Right lung (tissue), 10 donors: ENCODE measurements at places on chromosomes 2 and 18.

GRCh38 chr2:126994340-126994777 is 95.7 kb downstream of the TEX51 start:
- no peak for DNase-seq

GRCh38 chr2:48541666-48542389 is 11.9 kb downstream of the STON1 start:
- DNase-seq: no peak

GRCh38 chr2:378364-378763 is 90.5 kb upstream of the ALKAL2 start:
- DNase-seq: no peak

DNA sequence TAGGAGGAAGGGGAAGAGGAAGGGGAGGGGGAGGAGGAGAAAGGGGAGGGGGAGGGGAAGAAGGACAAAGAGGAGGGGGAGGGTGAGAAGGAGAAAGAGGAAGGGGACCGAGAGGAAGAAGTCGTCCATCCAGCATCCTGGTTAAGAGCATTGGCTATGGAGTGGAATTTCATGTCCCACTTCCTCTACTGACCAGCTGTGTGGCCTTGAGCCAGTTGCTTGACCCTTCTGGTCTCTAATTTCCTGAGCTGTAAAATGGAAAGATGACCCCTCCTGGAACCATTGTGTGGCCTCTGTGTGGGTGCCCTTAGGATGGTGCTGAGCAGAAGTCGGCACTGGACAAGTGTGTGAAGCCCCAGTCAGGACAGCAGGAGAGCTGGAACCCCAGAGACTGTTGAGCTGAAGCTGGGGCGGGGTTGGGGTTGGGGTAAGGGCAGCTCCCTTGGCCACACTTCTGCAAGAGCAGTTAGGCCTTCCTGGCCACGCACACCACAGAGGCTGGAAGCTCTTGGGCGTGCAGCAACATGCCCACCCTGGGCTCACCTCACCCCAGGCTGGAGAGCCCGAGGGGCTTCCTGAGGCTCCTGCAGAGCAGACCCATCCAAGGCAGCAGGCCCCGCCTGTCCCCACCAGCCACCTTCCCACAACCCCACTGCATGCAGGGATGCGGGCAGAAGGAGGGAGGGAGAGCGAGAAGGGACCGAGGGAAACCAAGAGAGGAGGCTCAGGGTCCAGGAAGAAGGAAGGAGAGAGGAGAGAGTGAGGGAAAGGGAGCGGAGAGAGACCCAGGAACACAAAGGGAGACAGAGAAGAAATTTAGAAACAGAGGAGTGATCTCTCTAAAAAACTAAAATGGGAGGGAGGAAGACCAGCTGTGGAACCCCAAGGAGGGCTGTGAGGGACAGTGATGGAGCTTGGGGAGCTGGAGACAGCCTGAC is 16.2 kb downstream of the ADRA2B start:
- DNase-seq: no peak

GRCh38 chr2:44191739-44192138 is 23.1 kb downstream of the PPM1B start:
- no peak for DNase-seq

DNA sequence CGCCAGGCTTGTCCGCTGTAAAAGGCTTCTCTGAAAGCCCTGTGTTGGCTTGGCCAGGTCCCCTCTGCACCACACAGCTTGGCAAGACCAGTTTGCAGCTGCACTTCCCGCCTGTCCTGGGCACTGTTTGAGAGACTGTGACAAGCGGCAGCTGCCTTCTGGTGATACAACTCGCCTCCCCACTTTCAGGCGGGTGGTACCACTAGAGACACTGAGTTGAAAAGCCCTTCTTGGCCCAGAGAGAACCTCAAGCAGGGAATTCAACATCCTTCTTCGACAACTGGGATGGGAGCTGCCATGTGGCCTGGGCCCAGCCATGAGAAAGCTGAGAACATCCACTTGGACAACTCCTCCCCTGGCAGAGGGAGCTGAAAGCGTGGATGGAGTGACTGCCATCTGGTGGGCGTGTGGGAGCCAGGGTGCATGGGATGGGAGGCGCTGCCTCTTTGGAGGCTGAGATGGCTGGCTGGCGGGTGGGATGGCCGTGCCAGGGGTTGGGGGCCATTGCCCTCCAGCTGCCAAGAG is 125.5 kb upstream of the REV1 start:
- no peak for DNase-seq

GRCh38 chr2:80222644-80223043 is 81.9 kb downstream of the LRRTM1 start:
- DNase-seq: no peak

- no peak for DNase-seq
These were observed 92.5 kb upstream of the NCK2 start for GRCh38 chr2:105652014-105652796.

DNA sequence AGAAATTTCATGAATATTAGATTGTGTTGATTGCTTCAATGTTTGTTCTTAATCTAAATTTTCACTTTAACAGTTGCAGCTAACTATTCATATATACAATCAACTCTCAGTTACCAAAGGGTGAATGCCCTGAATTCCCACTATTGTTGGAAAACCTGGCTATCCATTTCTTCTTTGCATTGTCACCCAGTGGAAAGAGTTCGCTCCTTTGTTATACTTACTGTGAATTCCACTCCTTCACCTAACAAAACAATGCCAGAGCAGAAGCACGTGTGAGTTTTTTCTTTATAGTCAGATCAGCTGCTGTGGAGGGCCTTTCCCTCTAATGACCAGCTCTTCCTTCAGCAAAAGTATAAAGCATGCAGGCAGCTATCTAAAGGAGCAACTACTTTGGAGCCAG is 409.2 kb upstream of the NRP2 start:
- no peak for DNase-seq

DNA sequence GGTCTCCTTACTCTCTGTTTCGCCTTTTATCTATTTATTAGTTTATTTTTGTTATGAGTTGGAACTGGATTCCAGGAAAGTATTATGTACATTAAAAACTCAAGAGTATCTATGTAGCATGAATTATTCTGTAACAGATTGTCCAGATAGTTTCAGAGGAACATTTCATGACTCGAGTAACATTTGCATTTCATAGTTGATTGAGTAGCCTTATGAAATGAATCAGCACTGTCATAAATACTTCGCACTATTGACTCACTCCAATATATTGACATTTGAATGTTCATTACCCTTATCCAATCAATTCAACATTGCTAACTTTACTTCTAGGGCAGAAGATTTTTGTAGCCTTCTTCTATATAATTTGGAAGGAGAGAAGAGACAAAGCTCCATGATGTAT is 11.3 kb upstream of the VRK2 start:
- no peak for DNase-seq

DNA sequence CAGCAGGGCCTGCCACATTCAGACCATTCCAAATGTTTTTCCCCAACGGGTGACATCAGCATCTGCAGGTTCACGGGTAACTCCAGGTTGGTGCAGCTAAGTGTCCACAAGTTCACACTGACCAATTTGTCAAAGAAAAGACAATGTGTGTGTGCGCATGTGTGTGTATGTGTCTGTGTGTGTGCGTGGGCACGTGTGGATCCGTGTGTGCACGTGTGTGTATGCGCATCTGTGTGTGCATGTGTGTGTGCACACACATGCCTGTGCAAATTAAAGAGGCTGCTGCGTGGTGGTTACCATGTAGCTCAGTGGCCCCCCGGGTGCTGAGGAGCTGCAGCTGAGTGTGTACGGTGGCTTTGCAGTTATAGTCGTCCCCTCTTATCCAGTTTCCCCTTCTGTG is 187.4 kb downstream of the TMEM18 start:
- DNase-seq: no peak

GRCh38 chr2:33597026-33597425 is 2.1 kb downstream of the FAM98A start:
- no peak for DNase-seq

GRCh38 chr2:174158003-174158402 is 90.3 kb downstream of the OLA1 start:
- DNase-seq: peak; percentile 18

- DNase-seq: no peak
These were observed 212.1 kb downstream of the CDH2 start for GRCh38 chr18:27964811-27965210.

GRCh38 chr2:169080250-169081069 is 11.1 kb downstream of the DHRS9 start:
- no peak for DNase-seq

DNA sequence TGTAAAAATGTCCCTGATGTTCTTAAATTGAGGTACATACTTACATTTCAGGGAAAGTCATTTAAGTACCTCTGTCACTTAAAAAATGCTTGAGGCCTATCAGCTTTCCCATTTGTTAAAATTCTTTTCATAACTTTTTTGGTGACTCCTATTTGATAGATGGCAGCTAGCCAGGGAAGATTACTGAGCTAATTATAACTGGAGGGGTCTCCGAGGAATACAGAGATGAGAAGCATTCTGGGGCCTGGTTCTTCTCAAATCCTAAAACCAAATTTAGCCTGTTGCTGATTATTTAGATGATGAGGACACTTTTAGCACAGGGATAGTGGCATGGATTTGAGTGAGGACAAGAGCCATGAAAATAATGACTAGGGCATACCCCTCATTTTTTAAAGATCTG is 4.8 kb downstream of the UGP2 start:
- DNase-seq: no peak

GRCh38 chr2:230849633-230850357 is 14.9 kb upstream of the ITM2C start:
- no peak for DNase-seq

DNA sequence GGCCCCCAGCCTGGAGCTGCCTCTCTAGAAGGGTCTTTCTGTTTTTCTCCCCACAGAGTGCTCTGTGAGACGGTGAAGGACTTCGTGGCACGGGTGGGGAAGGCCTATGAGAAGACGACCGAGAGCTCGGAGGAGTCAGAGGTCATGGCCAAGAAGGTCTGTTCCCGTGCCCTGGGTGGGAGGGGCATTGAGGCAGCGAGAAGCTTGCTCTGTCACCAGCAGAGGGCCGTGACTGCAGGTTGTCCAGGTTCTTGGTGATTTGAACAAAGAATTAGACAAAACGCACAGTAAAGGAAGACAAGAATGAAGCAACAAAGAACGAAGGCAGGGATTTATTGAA is 93.9 kb downstream of the DGKD start:
- DNase-seq: no peak

GRCh38 chr2:109189751-109190150 is 60.7 kb downstream of the SH3RF3 start:
- no peak for DNase-seq

GRCh38 chr2:135916207-135916606 is 40.0 kb upstream of the MCM6 start:
- DNase-seq: peak; percentile 43

DNA sequence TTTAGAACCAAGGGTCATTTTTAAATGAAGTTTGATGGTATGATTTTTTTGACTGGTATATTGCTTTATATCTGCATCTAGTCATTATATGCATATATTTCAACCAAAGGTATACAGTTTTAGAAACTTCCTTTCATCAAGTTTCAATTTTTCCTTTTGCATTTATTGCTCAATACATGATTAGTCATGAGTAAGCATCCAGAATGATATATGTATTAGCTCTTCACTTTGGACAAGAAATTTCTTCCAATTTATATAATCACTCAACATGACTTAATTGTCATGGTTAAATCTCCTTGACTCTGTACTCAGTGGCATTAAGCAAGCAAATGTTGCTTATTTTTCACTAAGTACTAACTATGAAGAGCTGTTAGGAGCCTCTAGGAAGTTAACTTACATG is 123.6 kb downstream of the PLCL1 start:
- no peak for DNase-seq

DNA sequence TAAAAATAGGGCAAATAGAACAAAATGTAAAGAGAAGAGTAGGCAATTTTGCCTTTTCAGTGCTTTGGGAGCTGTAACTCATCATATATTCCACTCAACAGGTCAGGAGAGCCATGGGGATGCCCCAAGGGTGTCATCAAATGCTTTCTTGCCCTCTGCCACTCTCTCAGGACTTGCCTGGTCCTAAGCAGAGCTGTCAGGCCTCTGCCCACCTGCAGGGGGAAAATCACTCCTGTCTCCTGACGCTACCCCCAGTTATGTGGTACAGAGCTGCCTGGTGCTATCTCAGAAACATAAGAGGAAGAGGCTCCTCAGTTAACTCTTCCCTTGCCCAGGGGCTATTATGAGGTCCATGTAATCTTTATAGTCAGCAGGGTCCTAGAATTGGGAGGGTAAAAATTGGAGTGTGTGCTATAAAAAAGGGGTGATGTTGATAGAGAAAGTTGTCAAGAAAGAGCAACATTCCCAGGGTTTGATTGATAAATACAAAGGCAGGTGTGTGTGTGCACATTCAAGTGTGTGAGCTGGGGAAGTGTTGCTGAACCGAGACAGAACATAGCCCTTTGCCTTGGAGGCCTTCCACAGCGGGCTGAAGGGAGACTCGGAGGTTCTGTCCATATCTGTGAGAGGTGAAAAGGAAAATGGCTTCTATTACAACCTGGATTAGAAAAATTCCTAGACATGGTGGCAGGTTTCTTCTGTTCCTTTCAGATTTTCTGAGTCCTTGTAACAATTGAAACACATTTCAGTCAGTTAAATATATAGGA is 25.4 kb downstream of the PTPRM start:
- DNase-seq: no peak

DNA sequence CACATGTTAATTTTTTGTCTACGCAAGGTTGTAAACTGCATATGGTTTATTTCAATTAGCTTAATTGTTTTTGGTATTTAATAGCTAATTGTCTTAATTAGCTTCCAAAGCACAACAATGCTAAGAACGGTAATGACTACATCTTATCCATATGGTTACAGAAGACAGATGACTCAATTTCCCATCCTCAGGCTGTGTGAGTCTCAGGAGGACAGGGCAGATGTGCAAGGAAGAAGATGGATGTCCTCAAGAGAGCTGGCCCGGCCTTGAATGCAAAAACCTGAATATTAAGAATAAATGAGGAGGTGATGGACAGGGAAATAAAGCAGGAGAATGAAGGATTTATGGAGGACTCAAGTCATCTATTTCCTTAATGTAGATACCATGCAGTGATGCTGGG is 31.4 kb downstream of the SLC4A3 start:
- no peak for DNase-seq

- no peak for DNase-seq
These were observed 51.2 kb upstream of the TXNDC2 start for GRCh38 chr18:9834551-9834950.

GRCh38 chr2:7969756-7970515 is 711.9 kb upstream of the ID2 start:
- DNase-seq: no peak

DNA sequence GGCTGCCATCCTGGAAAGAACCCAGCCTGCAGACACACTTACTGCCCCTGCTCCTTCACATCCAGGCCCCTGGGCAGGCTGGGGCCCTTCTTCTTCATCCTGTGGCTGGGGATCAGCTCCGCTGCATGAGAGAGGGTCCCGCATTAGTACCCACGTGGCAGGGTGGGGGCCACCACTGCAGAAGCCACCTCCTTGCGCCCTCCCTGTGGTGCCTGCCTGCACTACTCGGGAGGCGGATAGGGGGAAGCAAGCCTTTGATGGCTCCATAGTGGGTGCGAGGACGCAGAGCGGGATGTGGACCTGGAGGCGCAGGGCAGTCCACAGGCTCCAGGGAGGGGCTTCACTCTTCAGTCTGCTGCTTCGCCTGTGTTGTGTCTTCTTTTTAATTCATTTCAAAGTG is 46.7 kb downstream of the GPC1 start:
- no peak for DNase-seq

GRCh38 chr2:128303911-128304310 is 14.8 kb downstream of the HS6ST1 start:
- DNase-seq: no peak

GRCh38 chr2:40937284-40937683 is 485.4 kb upstream of the SLC8A1 start:
- no peak for DNase-seq
